CD4-positive, alpha-beta memory T cell (primary cell): ENCODE measurements at places on chromosomes 3 and 15. TPM values are rescaled to one million over a fixed set of nuclear protein-coding genes. Genes with fewer than 3 reads are reported as not detected.
A peak's percentile ranks its signal among the peaks of the same experiment; 100 is the strongest.

DNA sequence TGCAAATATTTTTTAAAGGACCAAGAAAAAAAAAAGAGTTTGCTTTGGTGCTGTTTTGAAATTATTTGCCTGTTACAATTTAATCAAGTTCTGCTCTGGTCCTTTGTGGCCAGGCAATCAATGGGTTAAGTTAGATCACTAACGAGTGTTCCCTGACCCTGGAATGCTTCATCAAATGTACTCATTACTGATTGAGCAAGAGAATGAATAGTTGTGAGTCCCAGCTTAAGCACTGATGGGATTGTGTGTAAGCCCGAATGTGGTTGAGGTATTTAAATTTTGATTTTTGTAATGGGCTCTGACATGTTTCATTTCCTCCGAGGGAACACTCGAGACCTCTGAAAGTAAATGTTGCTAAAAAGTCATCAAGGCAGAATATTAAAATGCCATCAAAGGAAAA, 699.1 kb downstream of the MCTP2 start:
- no peak for DNase-seq

Gene B3GALNT1
- total RNA-seq = 0.89 TPM

GRCh38 chr3:178152988-178153387, 383.2 kb upstream of the KCNMB2 start:
- DNase-seq = no peak

- DNase-seq = no peak
Measured at GRCh38 chr3:22284559-22284958, 533.5 kb upstream of the ZNF385D start.

Gene AP3B2
- 0.64 TPM for total RNA-seq

DNA sequence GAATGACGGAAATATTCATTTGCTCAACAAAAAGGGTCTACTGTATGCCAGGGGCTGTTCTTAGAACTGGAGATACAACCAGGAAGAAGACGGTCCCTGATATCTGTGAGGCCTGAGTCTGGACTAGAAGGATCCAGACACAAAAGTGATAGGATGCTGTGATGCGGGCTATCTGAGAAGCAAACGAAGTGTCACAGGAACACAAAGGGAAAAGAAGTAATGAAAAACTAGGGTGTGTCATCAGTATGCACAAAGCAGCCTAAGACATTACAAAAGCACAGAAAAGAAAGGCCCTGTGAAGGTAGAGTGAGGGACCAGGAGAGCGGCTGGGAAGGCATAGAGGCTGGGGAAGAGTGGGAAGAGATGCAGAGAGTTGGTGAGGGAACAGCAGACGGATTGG, 63.3 kb upstream of the C3orf80 start:
- no peak for DNase-seq

Gene NR1I2
- total RNA-seq = 0.39 TPM

Gene CD200R1
- 29.2 TPM for total RNA-seq

- DNase-seq = no peak
Measured at GRCh38 chr15:65409036-65409631, 13.6 kb downstream of the IGDCC4 start.

DNA sequence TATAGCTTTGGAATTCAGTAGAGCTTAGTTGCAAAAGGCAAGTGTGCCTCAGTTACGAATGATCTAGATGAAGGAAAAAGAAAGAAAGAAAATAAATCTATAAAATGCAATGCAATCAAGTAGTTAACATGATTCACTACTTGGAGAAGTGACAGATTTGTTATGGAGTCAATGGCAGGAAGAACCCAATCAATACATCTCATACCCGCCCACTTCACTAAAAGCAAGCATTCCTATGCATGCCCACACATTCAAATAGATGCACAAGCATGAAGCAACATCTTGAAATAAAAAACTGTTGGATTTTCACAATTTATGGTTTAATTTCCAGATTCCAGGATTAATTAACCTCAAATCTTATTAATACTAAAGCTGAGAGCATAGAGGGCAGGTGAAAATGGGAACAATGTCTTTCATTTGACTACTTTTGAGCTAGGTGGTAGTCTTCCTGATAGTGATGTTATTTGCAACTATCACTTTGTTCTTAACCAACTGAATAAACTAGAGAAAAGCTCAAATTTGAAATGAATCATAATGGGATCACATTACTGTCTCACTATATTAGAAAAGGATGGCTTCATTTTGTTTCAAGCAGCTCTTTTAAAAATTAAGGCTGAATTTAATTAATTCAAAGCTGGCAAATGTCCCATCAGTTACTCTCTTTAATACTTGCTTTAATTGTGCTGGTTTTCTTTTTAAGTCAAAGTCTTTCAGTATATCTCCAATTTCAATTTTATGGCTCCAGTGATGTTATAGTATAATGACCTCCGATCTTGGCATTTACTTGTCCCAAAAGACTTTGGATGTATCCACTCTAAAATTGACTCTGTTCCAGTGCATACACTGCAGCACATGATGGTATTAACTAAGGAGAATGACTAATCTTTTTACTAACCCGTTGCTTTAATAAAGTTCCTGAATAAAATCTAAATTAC, 46.7 kb upstream of the CCDC50 start:
- peak; percentile 11 for DNase-seq

- no peak for DNase-seq
Measured at GRCh38 chr15:88900309-88900981, 5.1 kb upstream of the HAPLN3 start.

DNA sequence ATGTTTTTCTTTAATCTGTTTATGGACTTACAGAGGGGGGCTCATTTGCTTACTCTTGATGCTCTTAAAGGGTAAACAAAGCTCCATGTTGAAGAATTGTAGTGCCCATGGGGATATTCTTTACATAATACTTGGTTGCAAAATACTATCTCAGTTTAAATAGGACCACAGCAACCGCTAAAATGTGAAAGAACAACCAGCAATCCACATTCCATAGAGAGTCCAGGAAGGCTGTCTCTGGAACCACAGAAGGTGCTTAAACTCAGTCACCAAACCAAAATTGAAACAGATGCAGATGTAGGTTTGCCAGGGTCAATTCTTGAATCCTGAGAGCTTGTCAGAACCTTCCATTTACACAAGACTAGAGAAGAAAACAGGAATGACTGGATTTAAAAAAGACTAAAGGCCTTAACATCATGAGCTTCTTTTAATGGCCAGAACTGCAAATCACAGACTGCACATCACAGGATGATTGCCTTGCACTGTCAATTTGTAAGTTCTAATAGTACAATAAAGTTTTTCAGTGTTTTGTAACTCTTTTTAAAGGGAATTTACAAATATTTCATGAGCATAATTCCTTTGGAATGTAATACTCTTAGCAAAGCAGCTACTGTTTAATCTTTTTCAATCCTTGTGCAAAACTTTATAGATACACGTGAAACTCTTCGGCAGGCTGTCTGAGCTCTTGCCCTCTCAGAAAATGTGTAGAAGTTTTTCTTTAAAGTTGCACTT, 661.6 kb downstream of the SI start:
- DNase-seq = no peak

GRCh38 chr15:75206803-75207617, 5.3 kb downstream of the C15orf39 start:
- no peak for DNase-seq

GRCh38 chr3:13717222-13717895, 162.5 kb downstream of the WNT7A start:
- DNase-seq = no peak

Gene ISLR2
- not detected for total RNA-seq

DNA sequence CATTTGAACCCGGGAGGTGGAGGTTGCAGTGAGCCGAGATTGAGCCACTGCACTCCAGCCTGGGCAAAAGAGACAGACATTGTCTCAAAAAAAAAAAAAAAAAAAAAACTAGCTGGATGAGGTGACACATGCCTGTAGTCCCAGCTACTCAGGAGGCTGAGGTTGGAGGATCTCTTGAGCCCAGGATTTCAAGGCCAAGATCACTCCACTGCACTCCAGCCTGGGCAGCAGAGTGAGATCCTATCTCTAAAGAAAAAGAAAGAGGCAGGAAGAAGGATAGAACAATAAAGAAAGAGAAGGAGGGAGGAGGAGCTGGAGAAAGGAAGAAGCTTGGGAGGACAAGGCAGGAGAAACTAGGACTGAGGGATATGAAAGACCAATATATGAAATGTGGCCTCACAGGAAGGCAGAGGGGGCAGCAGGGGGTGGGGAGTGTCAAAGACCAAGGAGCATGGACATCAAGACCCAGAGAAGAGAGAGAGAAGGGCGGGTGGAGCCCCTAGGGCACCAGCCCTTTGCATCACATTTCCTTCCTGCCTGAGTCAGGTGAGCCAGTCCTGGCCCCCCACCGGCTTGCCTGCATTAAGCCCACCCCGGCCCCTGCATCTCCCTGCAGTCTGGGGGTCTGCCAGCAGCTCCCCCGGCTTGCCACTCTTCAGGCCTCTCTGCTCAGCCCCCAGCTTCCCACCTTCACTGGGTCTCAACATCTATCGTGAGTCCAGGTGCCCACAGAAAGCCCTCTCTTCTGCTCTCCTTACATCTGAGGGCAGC, 11.5 kb downstream of the IGDCC3 start:
- DNase-seq = no peak

Gene GP5
- total RNA-seq = 4.2 TPM

GRCh38 chr3:32392536-32393302, 1.1 kb downstream of the CMTM7 start:
- peak; percentile 35 for DNase-seq

Gene TICRR
- 0.14 TPM for total RNA-seq

- DNase-seq = no peak
Measured at GRCh38 chr3:121483290-121483689, 62.5 kb downstream of the POLQ start.

GRCh38 chr15:40275523-40275922, 7.3 kb downstream of the ANKRD63 start:
- DNase-seq = no peak

DNA sequence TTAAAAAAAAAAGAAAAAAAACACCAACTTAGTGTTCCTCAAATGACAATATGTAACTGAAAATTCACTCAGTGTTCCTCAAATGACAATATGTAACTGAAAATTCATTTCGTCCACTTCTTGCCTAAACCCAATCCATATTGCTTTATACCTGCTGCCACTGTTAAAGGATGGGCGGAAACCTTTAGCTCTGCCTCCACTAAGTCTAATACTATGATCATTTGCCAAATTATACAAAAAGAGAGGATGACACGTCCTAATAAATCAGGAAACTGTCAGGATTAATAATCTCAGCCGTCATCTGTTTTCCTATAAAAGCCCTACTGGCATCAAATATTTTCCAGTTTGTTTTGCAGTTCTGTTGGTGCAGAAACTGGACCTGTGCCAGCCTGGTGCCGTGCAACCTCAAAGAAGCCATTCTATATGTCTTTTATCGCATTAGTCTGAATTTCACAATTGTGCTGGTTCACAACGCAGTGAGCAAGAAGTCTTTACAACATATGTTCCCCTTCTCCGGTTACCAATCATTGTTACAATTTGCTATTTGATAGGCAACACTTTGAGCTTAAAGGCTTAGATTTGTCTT, 160.4 kb upstream of the KCNH8 start:
- no peak for DNase-seq

Gene PPP1R14D
- not detected for total RNA-seq

DNA sequence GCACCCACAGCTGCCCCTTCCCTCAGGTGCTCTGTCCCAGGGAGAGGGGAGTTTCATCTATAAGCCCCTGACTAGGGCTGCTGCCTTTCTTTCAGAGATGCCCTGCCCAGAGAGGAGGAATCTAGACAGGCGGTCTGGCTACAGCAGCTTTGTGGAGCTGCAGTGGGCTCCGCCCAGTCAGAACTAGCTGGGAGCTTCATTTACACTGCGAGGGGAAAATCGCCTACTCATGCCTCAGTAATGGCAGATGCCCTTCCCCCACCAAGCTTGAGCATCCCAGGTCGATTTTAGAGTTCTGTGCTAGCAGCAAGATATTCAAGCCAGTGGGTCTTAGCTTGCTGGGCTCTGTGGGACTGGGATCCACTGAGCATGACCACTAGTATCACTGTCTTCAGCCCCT, 181.2 kb upstream of the RARB start:
- no peak for DNase-seq

DNA sequence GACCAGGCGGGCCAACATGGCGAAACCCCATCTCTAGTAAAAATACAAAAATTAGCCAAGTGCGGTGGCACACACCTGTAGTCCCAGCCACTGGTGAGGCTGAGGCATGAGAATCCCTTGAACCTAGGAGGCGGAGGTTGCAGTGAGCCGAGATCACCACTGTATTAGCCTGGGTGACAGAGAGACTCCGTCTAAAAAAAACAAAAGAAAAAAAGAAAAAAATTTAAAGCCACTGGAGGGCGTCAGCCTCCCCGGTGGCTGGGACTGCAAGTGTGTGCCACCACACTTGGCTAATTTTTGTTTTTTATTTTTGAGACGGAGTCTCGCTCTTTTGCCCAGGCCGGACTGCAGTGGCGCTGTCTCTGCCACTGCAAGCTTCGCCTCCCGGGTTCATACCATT, 7.9 kb downstream of the RTF1 start:
- no peak for DNase-seq

DNA sequence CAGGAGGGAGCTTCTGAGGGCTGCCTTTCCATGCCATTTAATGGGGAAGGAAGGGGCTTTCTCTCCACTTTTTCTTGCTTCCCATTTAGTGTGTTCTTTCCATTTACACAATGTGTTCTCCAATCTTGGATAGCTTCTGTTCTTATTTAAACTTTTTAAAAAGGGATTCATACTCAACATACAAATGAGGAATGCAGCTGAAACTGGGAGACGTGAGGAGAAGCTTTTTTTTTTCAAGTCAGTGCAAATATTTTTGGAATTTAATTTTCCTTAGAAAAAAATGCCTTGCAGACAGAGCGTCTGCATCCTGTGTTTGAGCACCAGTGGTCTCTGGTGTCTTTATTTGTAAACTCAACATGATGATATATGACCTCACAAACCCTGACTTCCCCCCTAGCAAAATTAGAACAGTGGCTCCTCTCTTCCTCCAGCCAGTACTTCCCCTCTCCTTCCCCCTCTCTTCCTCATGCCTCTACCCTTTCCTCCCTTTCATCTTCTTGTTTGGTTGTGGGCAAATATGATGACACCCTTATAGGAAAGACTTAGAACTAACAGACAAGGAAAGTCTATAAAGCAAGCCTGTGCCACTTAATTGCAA, 48.1 kb upstream of the PCSK6 start:
- DNase-seq = no peak

Gene LMAN1L
- 0.39 TPM for total RNA-seq

GRCh38 chr3:119013951-119014350, 20.7 kb downstream of the IGSF11 start:
- DNase-seq = no peak
